ENCODE measurements at places on chromosomes 13 and 19. TPM values are rescaled to one million over a fixed set of nuclear protein-coding genes. Genes with fewer than 3 reads are reported as not detected.

The LGALS7 gene
- not detected for total RNA-seq

- DNase-seq: no peak
Measured at GRCh38 chr13:46759846-46760245, 37.1 kb downstream of the ESD start.

DNA sequence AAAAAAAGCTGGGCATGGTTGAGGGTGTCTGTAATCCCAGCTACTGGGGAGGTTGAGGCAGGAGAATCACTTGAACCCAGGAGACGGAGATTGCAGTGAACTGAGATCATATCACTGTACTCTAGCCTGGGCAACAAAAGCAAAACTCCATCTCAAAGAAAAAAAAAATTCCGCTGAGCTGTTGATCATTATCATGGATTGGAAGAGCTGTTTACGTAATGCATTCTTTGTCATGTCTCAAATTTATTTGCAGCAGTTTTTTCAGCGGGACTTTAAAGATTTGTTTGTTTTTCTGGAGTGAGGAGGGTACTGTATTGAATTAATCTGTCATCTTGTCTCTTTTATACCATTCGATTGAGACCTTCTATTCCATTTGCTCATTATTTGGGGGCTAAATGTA, 4.3 kb downstream of the NLRP5 start:
- no peak for DNase-seq

- DNase-seq: no peak
Measured at GRCh38 chr19:53874606-53874990, 6.9 kb downstream of the MYADM start.

- DNase-seq: peak; percentile 39
Measured at GRCh38 chr13:110418944-110419343, 111.9 kb downstream of the COL4A2 start.
